Smooth muscle cell of the pulmonary artery (primary cell): ENCODE measurements at places on chromosomes 2 and 18. TPM values are rescaled to one million over a fixed set of nuclear protein-coding genes. Genes with fewer than 3 reads are reported as not detected.

Gene BCL11A
- 0.20 and 0.59 TPM in 2 replicates for total RNA-seq

Gene GPR35
- 0.85 and 2.0 TPM in 2 replicates for total RNA-seq

Gene ZNF516
- 15.2 and 22.1 TPM in 2 replicates for total RNA-seq

Gene SPRED2
- 15.9 and 20.0 TPM in 2 replicates for total RNA-seq

Gene NLRC4
- 0.03 TPM in 1 of 2 replicates, not detected in the other for total RNA-seq

Gene NOP58
- 29.9 and 36.0 TPM in 2 replicates for total RNA-seq

Gene ITGA4
- 21.4 and 53.7 TPM in 2 replicates for total RNA-seq

Gene C2orf42
- 22.4 and 23.3 TPM in 2 replicates for total RNA-seq

Gene SERPINB13
- not detected in 2 replicates for total RNA-seq

Gene SPIRE1
- 27.4 and 47.4 TPM in 2 replicates for total RNA-seq

Gene NTSR2
- not detected in 2 replicates for total RNA-seq

Gene REL
- total RNA-seq, result 4.2 and 4.8 TPM in 2 replicates

Gene STAM2
- total RNA-seq, result 34.5 and 44.8 TPM in 2 replicates

Gene DSG2
- 3.8 and 5.2 TPM in 2 replicates for total RNA-seq

Gene LYG2
- total RNA-seq, result not detected in 2 replicates

Gene DPYSL5
- total RNA-seq, result not detected in 2 replicates

Gene NETO1
- total RNA-seq, result not detected in 2 replicates

Gene DNER
- total RNA-seq, result 0.20 and 1.0 TPM in 2 replicates

Gene TUBA4B
- not detected in 2 replicates for total RNA-seq

Gene TMEM247
- not detected in 2 replicates for total RNA-seq

Gene PSMD1
- 134 and 141 TPM in 2 replicates for total RNA-seq

Gene CPLX4
- not detected in 2 replicates for total RNA-seq

Gene IL18RAP
- 0.07 TPM in 1 of 2 replicates, not detected in the other for total RNA-seq

Gene NFATC1
- 3.5 and 3.8 TPM in 2 replicates for total RNA-seq

Gene GALR1
- total RNA-seq, result not detected in 2 replicates

Gene CCDC138
- 1.5 and 2.0 TPM in 2 replicates for total RNA-seq

Gene BBS5
- 6.1 TPM in 2 replicates for total RNA-seq

Gene SLC16A14
- total RNA-seq, result 1.1 and 1.8 TPM in 2 replicates

Gene HRH4
- 0.07 and 0.17 TPM in 2 replicates for total RNA-seq

Gene IL1RL1
- 4.3 and 40.2 TPM in 2 replicates for total RNA-seq

Gene RESP18
- total RNA-seq, result not detected in 2 replicates

Gene SEPTIN10
- total RNA-seq, result 96.1 and 111 TPM in 2 replicates

Gene PLCD4
- total RNA-seq, result 2.0 and 2.5 TPM in 2 replicates

Gene LRRC30
- total RNA-seq, result not detected in 2 replicates

Gene TOGARAM2
- total RNA-seq, result under 0.01 and 0.03 TPM in 2 replicates

Gene EMILIN1
- total RNA-seq, result 283 and 480 TPM in 2 replicates

Gene CAPN14
- total RNA-seq, result 0.23 and 0.26 TPM in 2 replicates

Gene REG3A
- total RNA-seq, result not detected in 2 replicates

Gene LTBP1
- total RNA-seq, result 565 and 1,048 TPM in 2 replicates

Gene LONRF2
- 0.52 and 3.6 TPM in 2 replicates for total RNA-seq

Gene C2orf80
- total RNA-seq, result not detected in 2 replicates

Gene ALK
- total RNA-seq, result 0.07 TPM in 1 of 2 replicates, not detected in the other

Gene CPO
- not detected in 2 replicates for total RNA-seq

Gene BCL2L11
- 2.4 TPM in 2 replicates for total RNA-seq

Gene TLX2
- not detected in 2 replicates for total RNA-seq

Gene FOXI3
- not detected in 2 replicates for total RNA-seq

Gene CERKL
- not detected in 2 replicates for total RNA-seq

Gene RAX
- total RNA-seq, result not detected in 2 replicates

Gene CXCR1
- total RNA-seq, result not detected in 2 replicates

Gene DNAH6
- 0.07 and 0.13 TPM in 2 replicates for total RNA-seq
